Thymus (tissue), 14 donors: ENCODE measurements at places on chromosomes 3 and 15.

DNA sequence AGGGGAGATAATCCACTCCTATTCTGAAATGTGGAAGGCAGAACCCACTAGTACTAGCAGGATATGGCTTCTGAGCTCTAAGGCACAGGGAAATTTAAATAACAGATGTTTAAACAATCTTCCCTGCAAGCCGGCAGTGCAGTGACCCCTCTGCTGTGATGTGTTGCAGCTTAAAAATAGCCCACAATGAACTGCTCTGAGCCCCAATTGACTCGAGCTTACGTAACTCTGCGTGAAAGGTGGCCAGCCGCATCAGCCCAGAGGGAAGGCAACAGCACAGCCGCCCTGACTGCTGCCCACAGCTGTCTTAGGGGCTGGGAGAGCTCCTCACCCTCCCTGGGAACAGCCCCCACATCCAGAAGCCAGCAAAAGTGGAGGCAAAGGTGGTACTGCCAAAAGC, 12.5 kb upstream of the CAMKV start:
- DNase-seq, result no peak

DNA sequence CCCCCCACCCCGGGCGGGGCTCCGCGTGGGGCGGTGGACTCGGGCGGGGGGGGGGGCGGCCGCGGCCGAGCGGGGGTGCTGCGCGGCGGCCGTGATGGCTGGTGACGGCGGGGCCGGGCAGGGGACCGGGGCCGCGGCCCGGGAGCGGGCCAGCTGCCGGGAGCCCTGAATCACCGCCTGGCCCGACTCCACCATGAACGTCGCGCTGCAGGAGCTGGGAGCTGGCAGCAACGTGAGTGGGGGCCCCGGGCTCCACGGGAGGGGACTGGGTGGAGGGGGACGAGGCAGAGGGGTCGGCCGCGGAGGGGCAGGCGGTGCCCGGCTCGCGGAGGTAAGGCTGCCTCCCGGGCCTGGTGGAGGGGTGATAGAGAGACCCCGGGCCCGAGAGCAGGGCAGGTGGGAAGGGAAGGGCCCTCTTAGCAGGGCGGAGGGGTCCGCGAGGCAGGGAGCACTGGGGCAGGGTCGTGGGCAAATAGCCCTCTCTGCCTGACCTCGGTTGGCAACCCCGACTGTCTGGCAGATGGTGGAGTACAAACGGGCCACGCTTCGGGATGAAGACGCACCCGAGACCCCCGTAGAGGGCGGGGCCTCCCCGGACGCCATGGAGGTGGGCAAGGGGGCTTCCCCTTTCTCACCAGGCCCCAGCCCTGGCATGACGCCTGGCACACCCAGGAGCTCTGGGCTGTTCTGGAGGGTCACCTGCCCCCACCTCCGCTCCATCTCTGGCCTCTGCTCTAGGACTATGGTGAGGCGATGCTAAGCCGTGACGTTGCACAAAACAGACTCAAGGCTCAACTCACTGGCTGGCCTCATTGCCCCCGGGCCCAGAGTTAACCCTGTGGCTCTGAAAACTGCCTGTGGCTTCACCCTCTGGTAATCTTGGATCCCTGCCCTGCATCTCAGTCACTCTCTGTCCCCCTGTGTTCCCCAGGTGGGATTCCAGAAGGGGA, at the start of gene ECE2:
TSS of gene ECE2 (plus strand) at position 62 of the 950 bp plus-strand sequence. CDS start at position 194, 132 bp downstream.
- DNase-seq, result no peak

- no peak for DNase-seq
These were observed 56.1 kb upstream of the UBE2E1 start for GRCh38 chr3:23749609-23750008.

DNA sequence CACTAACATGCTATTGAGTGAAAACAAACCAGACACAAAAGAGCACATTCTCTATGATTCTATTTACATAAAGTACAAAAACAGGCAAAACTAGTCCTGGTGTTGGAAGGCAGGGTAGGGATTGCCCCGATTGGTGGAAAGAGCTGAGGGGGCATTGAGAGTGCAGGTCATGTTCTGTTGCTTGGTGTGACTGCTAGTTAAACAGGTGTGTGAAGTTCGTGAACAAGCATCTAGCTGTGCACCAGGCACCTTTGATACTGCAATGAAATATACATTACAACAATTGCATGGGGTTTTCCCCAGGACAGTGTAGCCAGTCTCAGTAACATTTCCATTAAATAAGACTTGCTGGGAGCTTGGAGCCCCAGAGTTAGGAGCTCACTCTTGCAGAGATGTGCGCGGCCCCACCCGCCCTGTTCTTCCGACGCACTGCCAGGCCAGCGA, 26.3 kb upstream of the THRB start:
- no peak for DNase-seq
